ENCODE measurements at places on chromosomes 7 and 10.

DNA sequence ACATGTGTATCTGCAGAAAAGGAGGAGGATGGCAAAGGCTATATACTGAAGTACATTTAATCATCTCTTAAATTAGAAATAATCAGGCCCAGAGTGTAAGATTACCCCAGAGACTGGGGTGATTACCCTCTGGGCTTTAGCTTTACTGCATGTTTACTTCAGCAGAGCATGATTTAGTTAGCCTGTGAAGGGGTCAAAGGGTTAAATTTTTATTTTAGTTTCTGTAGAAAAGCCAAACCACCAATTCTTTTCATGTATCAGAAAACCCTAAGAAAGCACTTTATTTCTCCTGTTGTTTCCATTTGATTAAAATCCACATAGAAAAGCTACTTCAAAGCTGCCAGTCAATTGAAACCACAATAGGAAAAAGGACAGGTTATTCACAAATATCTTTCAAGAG lies 101.5 kb upstream of the LSM8 start:
- DNase-seq: no peak

GRCh38 chr7:27656724-27657123 lies 6.0 kb downstream of the HIBADH start:
- no peak for DNase-seq

DNA sequence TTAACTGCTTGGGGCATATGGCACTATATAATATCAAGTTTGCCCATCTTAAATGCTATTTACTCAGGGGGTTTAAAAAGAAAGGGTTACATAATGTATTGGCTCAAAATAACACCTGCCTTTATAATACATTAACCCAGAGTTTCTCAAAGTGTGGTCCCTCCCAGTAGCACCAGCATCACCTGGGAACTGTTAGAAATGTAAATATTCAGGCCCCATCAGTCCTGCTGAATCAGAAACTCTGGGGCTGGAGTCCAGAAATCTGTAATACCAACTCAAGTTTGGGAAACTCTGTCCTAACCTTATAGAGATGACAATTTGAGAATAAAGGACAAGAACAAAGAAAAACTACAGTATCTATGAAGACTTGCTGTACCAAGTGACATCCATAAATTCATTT lies 270.7 kb downstream of the PARD3 start:
- no peak for DNase-seq

DNA sequence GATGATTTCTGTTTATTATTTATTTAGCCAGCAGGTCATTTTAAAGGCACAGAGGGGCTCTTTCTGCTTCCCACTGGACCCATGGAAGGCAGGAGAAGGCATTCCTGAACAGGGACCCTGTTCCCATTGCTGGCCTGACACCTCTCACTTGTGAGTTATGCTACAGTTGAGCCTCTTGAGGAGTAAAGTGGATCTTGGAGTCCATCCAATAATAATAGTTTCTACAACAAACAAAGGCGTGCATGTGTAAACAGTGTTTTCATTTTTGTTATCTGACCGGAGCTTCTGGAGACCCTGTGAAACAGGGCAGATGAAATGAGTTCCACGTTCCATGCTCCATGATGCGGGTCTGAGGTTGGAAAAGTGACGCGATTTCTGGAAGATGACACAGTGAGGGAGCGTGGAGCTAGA lies 127.3 kb upstream of the HABP2 start:
- DNase-seq: no peak

- no peak for DNase-seq
Measured at GRCh38 chr7:36604806-36605205, 119.5 kb downstream of the AOAH start.

DNA sequence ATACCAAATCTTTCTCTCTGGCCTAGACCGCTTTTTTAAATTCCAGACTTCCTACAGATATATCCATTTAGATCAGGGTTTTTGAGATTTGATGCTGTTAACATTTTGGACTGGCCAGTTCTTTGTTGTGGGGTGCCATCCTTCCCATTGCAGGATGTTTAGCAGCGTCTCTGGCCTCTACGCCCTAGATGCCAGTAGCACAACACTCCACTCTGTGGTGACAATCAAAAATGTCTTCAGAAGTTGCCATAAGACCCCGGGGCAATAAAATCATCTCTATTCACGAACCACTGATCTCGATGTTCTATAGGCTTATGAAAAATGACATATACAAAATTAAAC lies 46.3 kb downstream of the HDAC9 start:
- DNase-seq: no peak

DNA sequence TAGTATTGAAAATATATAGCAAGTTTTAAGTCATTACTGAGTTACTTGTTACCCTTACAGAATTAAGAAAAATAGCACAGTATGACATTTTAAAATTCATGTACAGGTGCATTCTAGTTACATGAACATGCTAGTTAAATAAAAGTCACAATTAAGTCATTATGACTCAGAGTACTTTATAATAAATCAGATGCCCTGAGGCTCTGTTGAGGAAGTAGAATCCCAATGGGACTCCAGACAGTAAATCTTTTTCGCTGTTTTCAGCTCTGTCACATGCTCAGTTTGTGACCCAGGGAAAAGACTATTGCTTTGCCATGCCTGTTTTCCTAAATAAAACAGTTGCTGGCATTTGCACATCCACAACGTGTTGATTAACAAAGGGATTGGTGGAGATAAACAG lies 21.0 kb downstream of the NUDT13 start:
- no peak for DNase-seq

DNA sequence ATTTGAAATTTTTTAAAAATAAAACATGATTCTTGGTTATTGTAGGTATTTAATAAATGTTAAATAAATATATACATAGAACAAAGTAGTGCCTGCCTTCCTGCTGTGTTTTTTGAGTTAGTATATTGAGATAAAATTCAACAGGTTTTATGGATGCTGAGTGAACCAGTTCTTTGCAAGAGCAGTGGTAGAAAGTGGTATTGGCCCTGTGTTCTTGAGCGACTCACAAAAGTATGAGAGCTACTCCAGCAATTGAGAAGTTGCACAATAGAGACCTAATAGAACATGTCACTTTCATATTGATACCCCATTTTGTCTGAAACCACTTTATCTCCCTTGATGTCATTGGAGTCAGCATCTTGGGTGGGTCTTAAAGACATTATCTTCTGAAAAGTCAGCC lies 32.6 kb upstream of the GJD4 start:
- DNase-seq: no peak

- peak; percentile 94 for DNase-seq
Measured at GRCh38 chr7:26201247-26202018, at the start of gene CBX3. CBX3 (plus strand) TSS chr7:26201745; CDS start chr7:26202999, 1,254 bp downstream.

- DNase-seq: no peak
Measured at GRCh38 chr10:123974406-123974805, 82.8 kb upstream of the CPXM2 start.

DNA sequence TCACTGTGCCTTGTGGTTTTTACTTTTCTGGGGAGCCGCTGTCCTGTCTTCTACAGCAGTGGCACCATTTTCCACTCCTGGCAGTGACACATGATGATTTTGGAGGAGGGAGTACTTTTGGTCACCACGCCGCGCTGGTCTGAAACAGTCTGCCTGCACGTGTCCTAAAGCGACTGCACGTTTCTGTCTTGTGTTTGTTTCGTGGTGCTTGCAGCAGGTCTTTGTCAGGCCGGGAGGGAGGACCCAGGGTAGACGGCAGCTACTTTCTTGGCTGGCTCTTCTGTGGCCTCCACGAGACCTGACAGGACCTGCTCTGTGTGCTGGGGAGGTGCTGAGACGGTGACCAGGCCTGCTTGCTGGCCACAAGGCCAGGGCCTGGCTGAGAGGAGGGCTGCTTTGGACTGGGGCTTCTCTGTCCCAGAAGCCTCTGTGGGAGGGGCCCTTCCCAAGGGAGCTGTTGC lies 82.0 kb downstream of the GLRX3 start:
- no peak for DNase-seq

GRCh38 chr10:126126866-126127265 lies 230.5 kb downstream of the FANK1 start:
- DNase-seq: no peak

GRCh38 chr7:148185041-148185440 lies 405.5 kb upstream of the C7orf33 start:
- DNase-seq: no peak

- DNase-seq: no peak
Measured at GRCh38 chr7:107213945-107214344, 45.1 kb downstream of the HBP1 start.

- no peak for DNase-seq
Measured at GRCh38 chr7:133575726-133576440, 323.0 kb downstream of the EXOC4 start.

GRCh38 chr7:29478226-29478625 lies 85.4 kb upstream of the PRR15 start:
- no peak for DNase-seq

- DNase-seq: no peak
Measured at GRCh38 chr10:6770846-6771245, 190.8 kb upstream of the PRKCQ start.

GRCh38 chr10:126729314-126729870 lies 58.9 kb upstream of the C10orf90 start:
- no peak for DNase-seq

GRCh38 chr10:72318418-72319262 lies 36.1 kb downstream of the DNAJB12 start:
- DNase-seq: no peak

- DNase-seq: no peak
Measured at GRCh38 chr10:42970451-42971250, 106.2 kb upstream of the RET start.

DNA sequence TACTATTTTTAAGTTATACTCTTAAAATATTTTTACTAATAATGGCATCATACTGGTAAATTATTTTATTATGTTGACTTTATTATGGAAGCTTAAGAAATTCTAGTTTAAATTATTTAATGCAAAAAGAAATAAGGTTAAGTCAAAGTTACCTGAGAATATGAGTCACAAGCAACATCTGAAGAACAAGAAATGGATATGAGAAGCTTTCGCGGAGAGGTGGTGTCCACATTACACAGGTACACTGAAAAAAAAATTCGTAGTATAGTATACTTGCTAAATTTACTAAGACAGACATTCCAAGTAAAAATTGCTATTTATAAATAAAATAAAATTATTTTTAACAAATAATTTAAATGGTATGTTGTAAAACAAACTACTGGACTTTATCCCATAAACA lies 143.8 kb downstream of the AVL9 start:
- no peak for DNase-seq

DNA sequence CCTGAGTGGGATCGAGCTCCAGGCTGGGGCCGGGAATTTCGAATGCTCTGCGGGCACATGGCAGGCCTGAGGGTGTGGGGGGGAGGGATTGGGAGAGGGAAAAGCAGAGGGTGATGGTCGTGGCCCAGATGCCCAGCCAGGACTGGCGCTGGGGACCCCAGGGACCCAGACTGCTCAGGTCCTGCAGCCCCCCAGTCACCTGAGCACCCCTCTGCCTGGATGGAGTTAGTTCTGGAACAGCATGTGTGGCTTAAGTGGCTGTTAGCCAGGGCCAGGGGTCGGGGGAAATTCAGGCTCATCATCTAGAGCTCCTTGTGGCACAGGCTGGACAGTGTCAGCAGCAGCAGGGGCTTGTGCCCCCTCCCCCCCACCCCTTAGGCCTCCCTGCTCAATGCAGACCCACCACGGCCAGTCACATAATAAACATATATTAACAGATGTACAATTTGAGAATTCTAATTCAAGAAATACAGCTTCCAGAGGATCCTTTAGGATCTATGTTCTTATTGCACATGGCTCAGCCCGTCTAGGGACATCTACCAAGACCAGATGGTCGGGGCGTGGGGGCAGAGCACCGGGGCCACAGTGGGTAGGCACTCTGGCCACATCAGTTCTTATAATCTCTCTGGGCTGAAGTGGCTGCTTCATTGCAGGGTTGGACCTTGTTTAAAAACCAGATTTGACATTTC lies 22.2 kb downstream of the DNAJB12 start:
- no peak for DNase-seq

GRCh38 chr10:21318540-21319167 lies 206.8 kb downstream of the SKIDA1 start:
- no peak for DNase-seq

GRCh38 chr10:114540236-114540635 lies 117.8 kb downstream of the ABLIM1 start:
- no peak for DNase-seq

GRCh38 chr10:69994262-69994661 lies 58.4 kb upstream of the MACROH2A2 start:
- DNase-seq: peak; percentile 38

DNA sequence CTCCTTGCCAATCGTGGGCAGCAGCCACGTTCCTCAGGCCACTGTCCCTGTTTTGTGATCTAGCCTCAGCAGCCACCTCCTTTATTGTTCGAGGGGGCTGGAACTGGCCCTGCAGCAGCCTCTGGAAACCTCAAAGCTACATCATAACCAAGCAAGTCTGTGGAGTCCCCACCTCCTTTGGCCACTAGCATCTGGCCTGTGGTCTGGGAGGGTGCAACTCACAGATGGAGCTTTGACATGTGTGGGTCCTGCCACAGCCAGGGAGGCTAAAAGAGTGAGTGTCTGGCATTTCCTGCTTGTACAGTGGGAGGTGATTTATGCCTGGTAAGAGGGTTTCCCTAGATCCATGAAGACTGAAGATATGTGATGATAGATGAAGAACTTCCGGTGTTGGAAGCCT lies 32.3 kb upstream of the NUB1 start:
- DNase-seq: no peak

GRCh38 chr7:127708788-127709187 lies 56.8 kb downstream of the SND1 start:
- DNase-seq: peak; percentile 40

DNA sequence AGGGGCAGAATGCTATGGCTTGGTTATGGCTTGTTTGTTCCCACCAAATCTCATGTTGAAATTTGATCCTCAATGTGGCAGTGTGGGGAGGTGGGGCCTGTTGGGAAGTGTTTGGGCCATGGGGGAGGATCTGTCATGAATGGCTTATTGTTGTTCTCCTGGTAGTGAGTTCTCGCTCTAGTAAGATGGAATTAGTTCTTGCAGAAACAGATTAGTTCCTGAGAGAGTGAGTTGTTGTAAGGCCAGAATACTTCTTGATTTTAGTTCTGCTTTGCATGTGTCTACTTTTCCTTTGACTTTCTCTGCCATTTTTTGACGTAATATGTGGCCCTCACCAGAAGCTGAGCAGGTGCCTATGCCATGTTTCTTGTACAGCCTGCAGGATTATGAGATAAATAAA lies 188.2 kb downstream of the KIF20B start:
- DNase-seq: no peak

GRCh38 chr10:132355754-132356153 lies 23.8 kb downstream of the LRRC27 start:
- no peak for DNase-seq

DNA sequence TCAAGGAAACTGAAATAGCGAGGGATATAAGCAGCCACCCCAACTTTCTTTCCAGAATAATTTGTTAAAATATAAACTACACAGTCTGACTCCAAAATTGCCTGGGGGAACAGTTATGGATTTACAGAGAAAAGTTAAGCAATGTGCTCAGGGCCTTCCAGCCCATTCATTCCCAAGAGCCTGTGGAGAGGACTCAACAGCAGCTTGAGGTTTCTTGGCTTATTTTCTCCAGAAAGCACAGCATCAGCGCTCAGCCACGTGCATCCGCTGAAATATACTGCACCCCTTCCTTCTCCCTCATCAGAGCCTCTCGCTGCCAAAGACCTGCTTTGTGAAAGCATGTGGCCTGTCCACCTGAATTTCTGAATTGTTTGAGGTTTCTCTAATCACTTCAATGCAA lies 375.2 kb upstream of the VWC2 start:
- no peak for DNase-seq
